ENCODE measurements at places on chromosomes 3 and 15. TPM values are rescaled to one million over a fixed set of nuclear protein-coding genes. Genes with fewer than 3 reads are reported as not detected.

NFKBIZ gene
- total RNA-seq = 198 TPM

RPP14 gene
- total RNA-seq = 13.0 TPM

CCDC39 gene
- not detected for total RNA-seq

TM4SF1 gene
- 213 TPM for total RNA-seq

NEK10 gene
- total RNA-seq = 1.2 TPM

AGBL1 gene
- not detected for total RNA-seq

SCN11A gene
- 0.93 TPM for total RNA-seq

FGD5 gene
- 36.2 TPM for total RNA-seq

SEMA7A gene
- total RNA-seq = 2.3 TPM

CXCR6 gene
- total RNA-seq = 2.8 TPM

STX19 gene
- not detected for total RNA-seq

CYP1A1 gene
- not detected for total RNA-seq

AADACL2 gene
- not detected for total RNA-seq

KLHL40 gene
- not detected for total RNA-seq

DAPK2 gene
- 6.0 TPM for total RNA-seq

LRRC2 gene
- total RNA-seq = 0.78 TPM

FETUB gene
- total RNA-seq = not detected

WNT7A gene
- total RNA-seq = not detected

GOLGA8Q gene
- 1.0 TPM for total RNA-seq

MEIS2 gene
- total RNA-seq = 58.7 TPM

CCR8 gene
- not detected for total RNA-seq

SKIL gene
- 98.7 TPM for total RNA-seq

ACVR2B gene
- total RNA-seq = 8.2 TPM

CCR2 gene
- total RNA-seq = 2.8 TPM

SNTN gene
- not detected for total RNA-seq

DRD3 gene
- total RNA-seq = not detected

VILL gene
- total RNA-seq = 10.9 TPM

CAND2 gene
- total RNA-seq = 24.4 TPM

BTLA gene
- total RNA-seq = 0.99 TPM

HTD2 gene
- total RNA-seq = 6.5 TPM

OSBPL10 gene
- total RNA-seq = 47.9 TPM

LDHAL6B gene
- total RNA-seq = not detected

IQCF5 gene
- not detected for total RNA-seq

Measured in aorta (tissue), 5 donors.